IgD-negative memory B cell (primary cell): ENCODE measurements at places on chromosomes 3 and 15. TPM values are rescaled to one million over a fixed set of nuclear protein-coding genes. Genes with fewer than 3 reads are reported as not detected.

PATL2 gene
- polyA plus RNA-seq, result 17.7 TPM

GAP43 gene
- not detected for polyA plus RNA-seq

MYZAP gene
- 1.8 TPM for polyA plus RNA-seq

POPDC2 gene
- polyA plus RNA-seq, result 2.2 TPM

P2RY12 gene
- polyA plus RNA-seq, result 1.7 TPM

ARGFX gene
- polyA plus RNA-seq, result not detected

AQP9 gene
- not detected for polyA plus RNA-seq

C15orf40 gene
- polyA plus RNA-seq, result 54.5 TPM

MST1R gene
- polyA plus RNA-seq, result 1.2 TPM

CYP8B1 gene
- not detected for polyA plus RNA-seq

C3orf49 gene
- not detected for polyA plus RNA-seq

SPSB4 gene
- polyA plus RNA-seq, result not detected

PLAAT1 gene
- not detected for polyA plus RNA-seq

GOLGA6L4 gene
- not detected for polyA plus RNA-seq

KIF23 gene
- polyA plus RNA-seq, result 1.0 TPM

PRRT3 gene
- 2.0 TPM for polyA plus RNA-seq

FOXL2 gene
- polyA plus RNA-seq, result not detected

SMAD3 gene
- 32.4 TPM for polyA plus RNA-seq

ADCY5 gene
- polyA plus RNA-seq, result not detected

RAD51 gene
- polyA plus RNA-seq, result 0.45 TPM

CPLX3 gene
- polyA plus RNA-seq, result not detected

MORC1 gene
- polyA plus RNA-seq, result not detected

AADACL2 gene
- not detected for polyA plus RNA-seq

SHC4 gene
- not detected for polyA plus RNA-seq

PRTG gene
- polyA plus RNA-seq, result not detected

GTF2A2 gene
- polyA plus RNA-seq, result 127 TPM

LXN gene
- 9.0 TPM for polyA plus RNA-seq

CYP11A1 gene
- not detected for polyA plus RNA-seq

GASK1A gene
- polyA plus RNA-seq, result not detected

TNFSF10 gene
- 33.5 TPM for polyA plus RNA-seq

CELSR3 gene
- polyA plus RNA-seq, result 0.59 TPM

IL17RE gene
- not detected for polyA plus RNA-seq

U2SURP gene
- 114 TPM for polyA plus RNA-seq

KLHL40 gene
- polyA plus RNA-seq, result not detected

MME gene
- polyA plus RNA-seq, result 5.1 TPM
